Fibroblast of skin of left quadriceps (primary cell): ENCODE measurements at places on chromosomes 5 and 9.
A peak's percentile ranks its signal among the peaks of the same experiment; 100 is the strongest.

DNA sequence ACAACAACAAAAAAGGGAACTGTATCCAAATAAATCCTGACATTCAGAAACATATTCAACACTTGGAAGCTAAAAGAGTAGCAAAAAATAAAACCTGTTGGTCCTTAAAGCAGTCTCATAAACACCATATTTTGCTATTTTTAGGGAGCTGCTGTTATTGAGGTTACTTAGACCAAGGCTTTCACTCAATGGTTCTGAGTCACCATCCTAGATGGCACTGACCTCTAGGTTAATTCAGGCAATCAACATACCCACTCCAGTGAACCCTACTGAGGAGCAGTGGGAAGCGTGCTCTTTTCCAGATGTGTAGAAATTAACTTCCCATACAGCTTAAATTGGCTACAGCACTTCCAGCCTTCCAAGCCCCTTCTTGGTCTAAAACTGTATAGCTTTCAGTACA is 5.2 kb downstream of the GNAQ start:
- no peak for DNase-seq

- DNase-seq = no peak
These were observed at the start of gene FGD3 for GRCh38 chr9:92947268-92948037. TSS of gene FGD3 (plus strand) at chr9:92947523. CDS start at chr9:92976257, 28,734 bp downstream.

GRCh38 chr5:62007457-62007856 is 298.5 kb upstream of the KIF2A start:
- no peak for DNase-seq

DNA sequence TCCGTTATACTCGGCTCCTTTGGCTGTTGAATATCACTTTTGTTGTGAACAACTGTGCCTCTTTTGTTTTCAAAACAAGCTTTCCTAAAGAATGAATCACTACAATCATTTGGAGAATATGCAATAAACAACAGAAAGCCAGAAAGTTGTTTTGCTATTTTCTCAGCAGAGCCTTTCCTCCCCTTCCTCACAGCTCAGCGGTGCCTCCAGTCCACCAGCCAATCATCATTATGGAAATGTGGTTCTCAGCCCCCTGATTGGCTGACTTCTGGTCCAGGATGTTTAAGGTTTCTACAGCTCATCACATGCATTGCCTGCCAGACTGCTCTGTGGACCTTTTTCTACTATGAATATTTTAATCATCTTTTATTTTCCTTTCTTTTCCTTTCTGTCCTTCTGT is 9.1 kb upstream of the ZNF608 start:
- DNase-seq = no peak

DNA sequence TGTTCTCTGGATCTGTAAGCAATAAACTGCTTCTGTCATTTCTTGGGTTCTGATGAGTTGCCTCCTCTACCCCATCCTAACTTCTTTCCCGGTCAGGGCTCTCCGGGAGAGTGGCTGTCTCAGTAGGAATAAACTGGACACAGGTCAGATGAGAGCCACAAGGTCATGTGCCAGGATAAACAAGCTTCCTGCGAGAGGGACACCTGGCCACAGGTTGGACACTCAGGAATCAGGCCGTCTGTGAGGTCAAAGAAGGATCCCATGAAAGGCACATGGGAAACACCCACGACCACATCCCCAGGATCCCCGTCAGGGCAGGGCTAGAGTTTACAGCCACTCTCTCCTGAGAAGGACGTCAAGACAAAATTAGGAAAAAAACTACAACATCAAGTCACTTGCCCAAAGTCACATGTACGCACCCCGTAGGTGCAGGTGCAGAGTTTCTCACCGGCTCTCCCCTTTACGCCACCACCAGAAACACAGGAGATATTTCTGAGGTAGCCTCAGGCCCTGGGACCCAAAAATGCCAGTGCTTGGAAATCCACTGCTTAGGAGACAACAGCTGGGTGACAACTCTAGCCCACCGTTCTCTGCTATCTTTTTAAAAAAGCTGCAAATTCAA is 28.7 kb downstream of the CCT5 start:
- DNase-seq = no peak

DNA sequence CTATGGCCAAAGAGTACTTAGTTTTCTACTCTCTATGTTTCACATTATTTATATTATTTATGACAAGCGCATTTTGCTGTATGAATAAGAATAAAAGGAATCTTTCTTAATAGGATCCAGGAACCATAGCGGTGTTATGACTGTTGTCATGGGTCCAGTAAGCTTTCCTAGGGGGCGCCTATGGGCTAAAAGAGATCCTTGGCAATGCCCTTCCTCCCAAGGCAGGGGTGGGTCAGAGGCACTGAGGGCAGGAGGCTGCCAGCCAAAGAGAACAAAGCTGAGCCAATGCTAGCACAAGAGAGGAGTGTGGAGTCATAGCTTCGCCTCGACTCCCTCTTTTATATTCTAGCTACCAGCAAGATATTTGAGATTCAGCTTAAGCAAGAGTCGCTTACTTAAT is 98.4 kb upstream of the GNAQ start:
- no peak for DNase-seq

GRCh38 chr5:10875201-10875768 is 114.3 kb upstream of the DAP start:
- no peak for DNase-seq

DNA sequence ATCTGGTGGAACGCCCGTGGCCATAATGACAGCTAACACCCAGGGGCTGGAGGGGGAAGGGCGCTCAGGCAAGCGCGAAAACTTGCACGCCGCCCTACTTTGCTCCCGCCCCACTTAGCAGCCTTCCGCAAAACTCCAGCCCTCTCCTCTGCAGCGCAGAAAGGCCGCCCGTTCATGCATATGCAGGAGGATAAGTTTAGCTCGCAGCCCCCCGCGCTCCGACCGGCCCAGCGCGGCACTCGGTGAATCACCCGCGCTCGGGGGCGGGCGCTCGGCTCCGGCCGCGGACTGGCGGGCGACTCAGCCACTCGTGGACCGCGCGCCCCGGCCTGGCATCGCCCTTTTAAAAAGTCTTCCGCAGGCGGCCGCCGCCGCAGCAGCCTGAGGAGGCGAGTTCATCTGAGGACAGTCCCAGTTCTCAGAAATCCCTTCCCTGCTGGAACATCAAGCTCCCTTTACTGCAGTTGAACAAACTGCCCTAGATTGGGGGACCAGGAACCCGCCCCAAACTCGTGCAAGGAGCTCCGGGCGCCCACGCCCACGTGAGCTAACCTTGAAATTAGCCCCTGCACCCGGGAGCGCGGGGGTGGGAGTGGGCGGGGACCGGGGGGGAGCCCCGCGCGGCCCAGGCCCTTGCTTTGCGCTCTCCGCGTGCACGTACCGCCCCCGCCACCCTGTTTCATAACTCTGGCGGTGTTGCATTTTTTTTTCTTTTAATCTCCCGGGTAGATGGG is 4.5 kb upstream of the KLF9 start:
- peak; percentile 96 for DNase-seq

GRCh38 chr5:127959152-127959764 is 124.3 kb upstream of the SLC12A2 start:
- peak; percentile 60 for DNase-seq

DNA sequence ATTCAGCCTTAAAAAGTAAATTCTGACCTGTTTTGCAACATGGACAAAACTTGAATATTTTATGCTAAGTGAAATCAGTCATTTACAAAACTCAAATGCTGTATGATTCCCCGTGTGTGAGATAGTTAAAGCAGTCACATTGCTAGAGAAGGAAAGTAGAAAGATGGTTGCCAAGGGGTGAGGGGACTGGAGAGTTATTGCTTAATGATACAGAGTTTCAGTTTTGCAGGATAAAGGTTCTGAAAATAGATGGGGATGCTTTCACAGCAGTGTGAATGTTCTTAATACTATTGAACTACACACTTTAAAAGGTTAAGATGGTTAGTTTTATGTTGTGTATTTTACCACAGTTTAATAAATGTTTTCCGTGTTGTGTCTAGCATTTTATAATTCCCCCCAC is 51.2 kb downstream of the SGCD start:
- DNase-seq = no peak
